ENCODE measurements at places on chromosomes 6 and 20.

- no peak for DNase-seq
Observed at GRCh38 chr20:36821964-36822437, 48.4 kb upstream of the DSN1 start.

DNA sequence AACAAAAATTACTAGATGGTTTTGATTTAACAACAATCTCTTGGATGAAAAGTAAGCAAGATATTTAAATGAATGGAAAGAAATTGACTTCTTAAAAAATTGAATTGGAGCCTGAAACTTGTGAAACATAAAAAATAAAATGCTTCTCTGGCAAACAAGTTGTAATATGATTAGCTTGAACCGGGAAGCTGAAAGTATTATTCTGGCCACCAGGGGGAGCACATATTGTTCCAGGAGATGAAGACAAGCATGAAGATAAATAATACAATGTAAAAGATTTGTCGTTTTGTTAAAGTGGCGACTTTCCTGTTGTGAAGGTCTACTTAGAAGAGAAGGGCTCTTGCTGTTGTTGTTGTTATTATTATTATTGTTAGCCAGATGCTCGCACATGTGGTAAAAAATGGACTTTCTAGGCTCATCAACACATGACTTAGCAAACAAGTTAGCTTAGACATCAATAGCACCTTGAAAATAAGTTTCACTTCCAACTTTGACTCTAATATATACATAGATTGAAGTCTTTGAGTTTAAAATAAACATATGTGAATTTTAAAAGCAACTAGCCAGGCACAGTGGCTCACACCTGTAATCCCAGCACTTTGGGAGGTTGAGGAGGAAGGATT, 14.2 kb downstream of the PAX1 start:
- DNase-seq = peak; percentile 43

DNA sequence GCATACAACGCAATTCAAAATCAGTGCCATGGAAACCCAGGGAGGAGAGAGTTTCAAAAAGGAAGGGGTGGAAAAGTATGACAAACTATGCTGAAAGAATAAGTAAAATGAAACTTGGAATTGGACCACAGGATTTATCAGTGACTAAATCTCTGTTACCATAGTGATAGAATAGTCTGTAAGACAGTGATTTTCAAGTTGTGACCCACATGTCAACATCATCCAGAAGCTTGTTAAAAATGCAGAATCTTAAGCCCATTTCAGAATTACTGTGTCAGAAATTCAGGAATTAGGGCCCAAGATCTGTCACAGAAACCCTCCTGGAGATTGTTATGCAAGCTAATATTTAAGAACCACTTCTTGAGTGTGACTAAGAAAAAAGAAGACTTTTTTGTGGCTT, 417.7 kb upstream of the JAG1 start:
- no peak for DNase-seq

DNA sequence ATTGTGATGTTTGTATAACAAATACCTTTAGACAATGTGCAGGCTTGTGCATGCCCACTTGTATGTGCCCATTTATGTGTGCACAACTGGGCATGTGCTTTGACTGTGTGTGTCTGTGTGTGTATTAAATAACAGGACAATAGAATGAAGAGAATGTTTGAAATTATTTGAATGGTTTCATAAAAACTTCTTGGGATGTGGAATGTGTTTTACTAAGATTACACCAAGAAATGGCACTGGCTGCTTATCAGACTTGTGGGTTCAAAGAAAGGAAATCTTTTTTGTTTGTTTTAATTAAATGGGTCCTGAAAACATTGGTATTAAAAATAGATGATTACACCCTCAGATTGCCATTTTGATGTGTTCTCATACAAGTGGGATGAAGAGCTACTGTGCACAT, 191.6 kb upstream of the CCN2 start:
- DNase-seq = no peak

Data from stimulated activated CD4-positive, alpha-beta T cell treated with anti-CD3 and anti-CD28 coated beads, Interleukin-2, amount 100 ng/mL, for 48 hours (primary cell).